NCI-H2081 (cell line): ENCODE measurements at places on chromosomes 1 and 21.

GRCh38 chr1:17844185-17844826 is 89.2 kb downstream of the ACTL8 start:
- DNase-seq, result no peak

DNA sequence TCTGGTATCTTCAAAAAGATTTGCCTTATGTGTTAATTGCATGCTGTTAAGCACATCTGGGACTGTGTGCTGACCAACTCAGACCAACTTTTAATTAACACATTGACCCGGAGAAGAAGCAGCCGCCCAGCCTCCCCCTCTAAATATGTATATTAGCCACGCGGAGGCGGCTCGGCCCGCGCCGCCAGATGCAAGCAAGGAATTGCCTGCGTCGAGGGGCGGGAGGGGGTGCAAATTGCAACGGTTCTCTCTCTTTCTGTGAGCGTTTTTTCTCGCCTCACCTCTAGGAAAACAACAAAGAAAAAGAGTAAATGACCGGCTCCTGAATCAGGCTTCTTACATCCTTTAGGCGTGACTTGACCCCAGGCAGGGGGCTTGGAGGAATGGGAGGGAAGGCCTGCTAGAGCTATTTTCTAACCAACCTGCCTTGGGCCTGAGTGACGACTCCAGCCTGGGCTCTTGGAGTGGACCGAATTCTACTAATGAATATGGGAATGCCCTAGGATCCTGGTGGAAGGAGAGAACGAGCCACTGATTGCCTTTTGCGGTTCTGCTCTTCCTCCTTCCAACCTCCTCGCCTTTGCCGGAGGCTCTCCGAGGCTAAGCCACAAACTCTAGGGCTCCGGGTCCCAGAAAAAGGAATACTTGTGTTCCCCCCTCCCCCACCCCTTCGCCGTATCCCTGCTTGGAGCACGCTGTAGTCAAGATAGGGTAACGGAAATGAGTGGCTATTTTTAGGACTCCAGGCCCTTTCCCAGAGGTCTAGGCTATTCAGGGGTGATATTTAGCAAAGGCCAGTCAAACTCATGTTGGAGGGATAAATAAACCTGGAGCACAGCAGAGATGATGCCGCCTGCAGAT is 417.0 kb upstream of the ESRRG start:
- no peak for DNase-seq

DNA sequence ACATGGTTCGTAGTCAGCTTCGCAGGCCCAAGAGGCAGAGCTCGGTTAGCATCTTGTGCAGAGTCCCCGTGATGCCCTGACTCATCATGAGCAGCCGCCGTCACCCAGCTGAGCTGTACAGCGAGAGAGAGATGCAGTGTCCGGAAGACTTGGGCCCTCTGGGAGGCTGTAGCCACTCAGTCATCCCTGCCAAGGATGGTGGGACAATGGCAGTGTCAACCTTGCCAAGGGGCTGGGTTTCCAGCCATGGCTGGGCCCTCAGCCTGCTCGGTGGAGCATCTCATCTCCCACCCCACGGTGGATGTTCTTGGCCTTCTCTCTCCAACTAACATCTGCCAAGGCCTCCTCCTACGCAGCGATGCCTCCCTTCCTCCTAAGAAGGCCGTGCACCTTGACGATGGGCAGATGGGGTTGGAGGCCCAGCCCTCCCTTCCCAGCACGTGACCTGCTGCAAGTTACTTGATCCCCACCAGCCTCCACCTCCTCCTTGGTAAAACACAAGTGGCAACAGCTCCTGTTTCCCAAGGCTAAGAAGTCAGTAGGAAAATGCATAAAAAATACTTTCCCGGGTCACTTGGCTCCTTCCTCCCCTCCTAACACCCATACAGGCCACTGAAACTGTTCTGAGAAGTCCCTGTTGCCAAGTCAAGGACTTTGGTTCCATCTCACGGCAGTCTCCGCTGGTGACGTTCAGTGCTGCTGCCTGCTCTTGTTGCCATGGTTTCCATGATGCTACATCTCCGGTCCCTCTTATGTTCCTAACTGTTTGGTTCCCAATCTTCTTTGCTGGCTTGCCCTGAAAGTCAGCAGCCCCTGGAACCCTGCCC is 384.7 kb upstream of the VAMP3 start:
- DNase-seq, result no peak

- DNase-seq, result no peak
Measured at GRCh38 chr1:70895531-70895930, 152.1 kb downstream of the PTGER3 start.

DNA sequence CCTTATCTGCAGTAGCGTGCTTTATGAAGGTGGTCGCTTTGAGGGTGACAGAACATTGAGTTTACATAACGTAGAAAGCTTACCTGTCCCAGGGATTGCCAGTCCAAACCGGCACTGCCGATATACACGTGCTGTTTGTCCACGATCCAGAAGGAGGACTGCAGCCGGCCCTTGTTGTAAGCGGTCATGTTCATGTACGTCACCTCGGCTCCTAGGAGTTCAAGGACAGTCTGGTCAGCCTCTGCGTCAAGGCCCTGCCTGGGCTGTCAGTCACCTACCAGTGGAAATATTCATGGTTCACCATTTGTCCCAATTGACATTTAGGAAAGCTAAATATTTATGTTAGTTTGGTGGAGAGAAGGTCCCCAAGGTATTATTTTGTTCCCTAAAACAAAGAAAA is 221.0 kb upstream of the MAP1LC3C start:
- DNase-seq, result no peak

GRCh38 chr1:167526667-167527383 is 8.5 kb upstream of the CD247 start:
- DNase-seq, result no peak

DNA sequence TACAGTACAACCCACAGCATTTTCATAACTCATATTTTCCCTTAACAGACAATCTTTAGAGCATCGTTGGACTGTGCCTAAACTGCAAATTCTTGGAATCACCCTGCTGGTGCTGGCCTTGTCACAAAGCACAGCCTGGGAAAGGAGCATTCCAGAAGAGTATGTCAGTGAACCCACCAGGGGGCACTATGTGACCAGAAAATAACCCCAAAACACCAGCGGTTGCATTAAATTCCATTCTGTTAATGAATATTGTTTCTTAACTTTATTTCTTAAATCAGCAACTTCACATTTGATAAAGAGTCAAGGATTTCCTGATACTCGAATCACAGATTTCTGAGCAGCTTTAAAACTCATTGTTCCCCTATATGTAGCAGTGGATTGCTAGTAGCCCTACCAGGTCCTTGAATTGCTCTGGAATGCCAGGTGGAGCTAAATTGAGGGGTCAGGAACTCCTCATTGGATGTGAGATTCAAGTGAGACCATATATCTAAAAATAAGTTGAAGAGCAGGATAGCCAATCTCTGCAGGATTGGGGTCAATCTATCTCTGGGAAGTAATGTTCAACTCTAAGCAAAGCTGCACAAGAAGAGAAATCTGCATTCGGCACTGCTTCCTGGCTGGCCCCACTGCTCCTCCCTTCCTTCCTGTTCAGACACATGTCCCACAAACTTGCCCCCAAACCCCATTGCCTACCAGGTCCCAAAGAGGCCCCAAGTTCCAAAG is 12.7 kb upstream of the RAB4A start:
- DNase-seq, result peak; percentile 63

DNA sequence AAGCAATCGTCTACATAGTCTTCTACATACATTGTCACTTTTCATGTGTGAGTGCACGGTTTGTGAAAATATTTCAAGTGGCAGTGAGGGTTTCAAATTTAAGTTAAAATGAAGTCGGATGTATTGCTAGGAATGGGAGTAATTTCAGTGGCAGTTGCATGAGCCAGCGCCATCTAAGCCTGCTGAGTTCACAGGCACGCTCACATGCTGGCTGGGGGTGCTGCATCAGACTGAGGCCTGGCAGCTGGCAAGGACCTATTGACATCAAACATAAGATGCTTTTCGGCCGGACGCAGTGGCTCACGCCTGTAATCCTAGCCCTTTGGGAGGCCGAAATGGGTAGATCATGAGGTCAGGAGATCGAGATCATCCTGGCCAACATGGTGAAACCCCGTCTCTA is 80.7 kb downstream of the UBE4B start:
- no peak for DNase-seq

DNA sequence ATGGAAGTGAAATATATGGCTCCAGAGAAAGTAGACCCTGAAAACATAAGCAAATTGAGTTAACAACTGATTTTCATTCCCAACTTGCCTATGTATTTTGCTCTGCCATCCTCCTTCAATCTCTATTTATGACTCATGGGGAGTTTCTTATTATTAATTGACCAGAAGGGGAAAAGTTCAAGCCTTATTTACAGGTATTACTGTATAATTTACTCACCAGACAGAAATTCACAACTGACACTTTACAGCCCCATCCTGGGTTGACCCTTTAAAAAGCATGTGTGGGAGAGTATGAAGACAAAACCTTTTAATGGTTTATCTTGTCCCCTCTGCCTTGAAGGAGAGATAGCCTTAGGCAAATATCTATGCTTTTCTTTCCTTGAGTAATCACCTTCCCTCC is 39.8 kb upstream of the C1orf53 start:
- no peak for DNase-seq

DNA sequence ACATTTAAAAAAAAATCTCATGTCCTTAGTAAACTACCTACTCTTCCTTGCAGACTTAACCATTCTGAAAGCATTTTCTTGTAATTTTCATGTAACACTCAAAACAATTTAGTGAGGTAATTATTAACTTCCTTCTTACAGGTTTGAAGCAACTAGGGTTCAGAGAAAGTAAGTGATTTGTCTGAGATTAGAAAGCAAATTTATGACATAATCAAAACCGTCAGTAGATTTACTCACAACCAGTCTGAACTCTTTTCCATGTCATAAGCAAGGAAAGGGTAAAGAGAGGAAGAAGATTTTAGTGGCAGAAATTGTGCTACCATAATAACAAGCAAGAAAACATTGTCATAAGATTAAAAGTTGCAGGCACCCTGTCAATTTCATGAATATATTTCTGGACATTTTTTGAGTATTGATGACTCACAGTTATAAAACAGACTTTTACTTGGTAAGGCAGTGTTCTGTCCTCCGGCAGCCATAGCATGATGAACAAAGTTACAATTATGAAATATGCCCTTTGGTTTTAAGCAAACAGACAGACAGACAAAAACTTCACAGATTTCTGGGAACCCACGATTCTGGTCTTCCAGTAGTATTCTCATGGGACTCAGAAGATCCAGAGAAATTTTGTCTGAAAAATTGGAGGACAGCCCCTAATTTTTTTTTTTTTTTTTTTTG is 707.2 kb downstream of the RWDD3 start:
- DNase-seq, result no peak

DNA sequence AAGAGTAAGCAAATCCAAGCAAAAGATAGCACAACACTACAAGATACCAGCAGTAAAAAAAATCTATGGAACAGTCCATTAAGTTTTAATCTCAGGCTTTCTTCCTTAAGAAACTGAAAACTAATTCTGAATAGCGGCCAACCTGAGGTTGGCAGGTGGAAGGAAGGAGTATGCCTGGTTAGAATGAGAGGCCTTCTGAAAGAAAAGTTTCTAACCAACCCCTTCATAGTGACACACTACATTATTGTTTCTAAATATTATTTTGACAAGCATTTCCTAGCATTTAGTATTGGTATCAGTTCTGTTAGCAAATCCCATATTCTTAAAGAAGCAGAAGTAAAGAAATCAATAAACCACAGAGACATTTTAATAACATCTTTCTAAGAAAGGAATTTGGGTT is 205.7 kb upstream of the PTBP2 start:
- DNase-seq, result no peak

GRCh38 chr1:181206979-181207790 is 118.7 kb downstream of the IER5 start:
- no peak for DNase-seq

DNA sequence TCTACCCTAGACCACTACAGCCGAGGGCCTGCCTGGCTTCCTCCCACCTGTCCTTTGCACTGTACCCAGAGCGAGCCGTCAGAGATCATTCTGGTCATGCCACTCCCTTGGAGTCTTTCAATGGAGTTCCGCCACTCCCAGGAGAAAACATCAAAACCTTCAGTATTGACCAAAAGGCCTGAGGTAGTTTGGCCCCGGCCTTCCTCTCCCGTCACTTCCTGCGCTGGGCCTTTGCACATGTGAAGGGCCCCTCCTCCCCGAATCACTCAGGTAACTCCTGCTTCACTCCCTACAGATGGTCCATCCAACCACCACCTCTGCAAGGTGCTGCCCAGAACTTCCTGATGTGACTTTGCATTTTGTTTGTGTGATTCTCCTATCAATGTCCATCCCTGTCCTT is 26.6 kb downstream of the UBE2G2 start:
- DNase-seq, result no peak
